ENCODE measurements at places on chromosomes 4 and X. TPM values are rescaled to one million over a fixed set of nuclear protein-coding genes. Genes with fewer than 3 reads are reported as not detected.

The ENAM gene
- not detected for total RNA-seq

The MAGEC1 gene
- total RNA-seq = not detected

The CXCL8 gene
- 2.0 TPM for total RNA-seq

The MMGT1 gene
- total RNA-seq = 16.1 TPM

The ARX gene
- not detected for total RNA-seq

The KCNE5 gene
- total RNA-seq = 4.6 TPM

The ADRA2C gene
- total RNA-seq = 5.3 TPM

The DCAF8L2 gene
- not detected for total RNA-seq

All from cerebellum (tissue), 4 donors.